ENCODE measurements at places on chromosomes 13 and 19. TPM values are rescaled to one million over a fixed set of nuclear protein-coding genes. Genes with fewer than 3 reads are reported as not detected.

GRCh38 chr19:3538965-3539755, at the start of gene TEKTIP1:
Gene TEKTIP1 (plus strand): TSS chr19:3539174. CDS start chr19:3539178, 4 bp downstream.
- ATAC-seq = no peak
- peaks cover 57% of the 10 kb centered on the region for H3K36me3 ChIP-seq
- H3K27me3 ChIP-seq = no peaks in the 10 kb centered on the region
- H3K27ac ChIP-seq = no peak within 1 kb of the TSS

DNA sequence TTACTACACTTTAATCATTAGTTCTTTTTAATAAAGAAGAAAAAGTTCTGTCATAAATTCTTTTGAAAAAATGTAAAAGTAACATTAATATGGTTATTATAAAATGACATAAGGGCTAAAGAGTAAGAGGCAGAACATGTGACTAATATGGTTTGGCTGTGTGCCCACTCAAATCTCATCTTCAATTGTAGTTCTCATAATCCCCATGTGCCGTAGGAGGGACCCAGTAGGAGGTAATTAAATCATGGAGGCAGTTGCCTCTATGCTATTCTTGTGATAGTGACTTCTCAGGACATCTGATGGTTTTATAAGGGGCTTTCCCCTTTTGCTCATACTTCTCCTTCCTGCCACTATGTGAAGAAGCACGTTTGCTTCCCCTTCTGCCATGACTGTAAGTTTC, 104.5 kb downstream of the UGGT2 start:
- H3K27me3 ChIP-seq = no peaks in the 10 kb centered on the region
- ATAC-seq = no peak
- H3K4me3 ChIP-seq = no peak overlapping the region
- peaks cover 38% of the 10 kb centered on the region for H3K36me3 ChIP-seq
- no peaks in the 10 kb centered on the region for H3K4me1 ChIP-seq
- H3K27ac ChIP-seq = no peak overlapping the region

The ZNF177 gene
- total RNA-seq = 2.5 TPM

DNA sequence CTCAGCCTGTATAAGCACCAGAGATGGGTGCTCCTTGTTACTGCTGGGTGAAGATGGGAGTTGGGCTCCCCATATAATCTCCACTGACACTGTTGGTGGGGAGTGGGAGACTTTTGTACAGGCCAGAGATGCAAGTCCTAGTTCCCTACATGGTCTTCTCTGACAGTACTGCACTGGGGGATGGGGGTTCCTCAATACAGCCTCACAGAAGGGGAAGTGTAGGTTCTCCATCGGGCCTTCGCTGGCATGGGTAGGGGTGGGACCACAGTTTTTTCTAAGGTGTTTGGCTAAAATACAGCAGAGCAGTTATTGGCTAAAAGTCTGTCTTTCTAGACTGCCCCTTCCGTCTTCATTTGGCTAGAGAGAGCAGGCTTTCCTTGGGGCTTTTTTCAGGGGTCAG, 167.2 kb upstream of the SERP2 start:
- no peak for ATAC-seq
- H3K4me1 ChIP-seq = peaks cover 18% of the 10 kb centered on the region
- no peaks in the 10 kb centered on the region for H3K27me3 ChIP-seq
- no peaks in the 10 kb centered on the region for H3K36me3 ChIP-seq
- no peak overlapping the region for H3K4me3 ChIP-seq

GRCh38 chr19:35639863-35640262, 1.7 kb upstream of the ETV2 start:
- H3K27me3 ChIP-seq = no peaks in the 10 kb centered on the region
- no peaks in the 10 kb centered on the region for H3K36me3 ChIP-seq
- no peak overlapping the region for H3K27ac ChIP-seq
- no peaks in the 10 kb centered on the region for H3K4me1 ChIP-seq
- no peak overlapping the region for H3K4me3 ChIP-seq

GRCh38 chr13:110234532-110234931, 72.4 kb downstream of the COL4A1 start:
- peaks cover 43% of the 10 kb centered on the region for H3K4me1 ChIP-seq
- no peak for ATAC-seq
- H3K27ac ChIP-seq = no peak overlapping the region
- H3K4me3 ChIP-seq = no peak overlapping the region
- H3K27me3 ChIP-seq = no peaks in the 10 kb centered on the region

Measured in gastroesophageal sphincter (tissue), 4 donors.